ENCODE measurements at places on chromosomes 2 and 18. TPM values are rescaled to one million over a fixed set of nuclear protein-coding genes. Genes with fewer than 3 reads are reported as not detected.
A peak's percentile ranks its signal among the peaks of the same experiment; 100 is the strongest.

DNA sequence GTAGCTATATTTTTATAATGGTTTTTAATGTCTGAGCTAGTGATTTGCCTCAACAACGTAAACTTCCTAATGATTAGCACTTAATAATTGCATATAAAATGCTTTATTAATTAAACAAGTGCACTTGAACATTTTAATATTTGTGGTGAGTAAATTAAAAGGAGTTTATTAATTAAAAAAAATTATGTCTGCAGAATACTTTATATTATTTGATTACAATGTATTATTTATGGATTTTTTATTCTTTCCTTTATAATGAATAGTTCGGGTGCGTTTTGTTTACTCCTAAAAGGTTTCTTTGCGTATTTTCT, 2.3 kb downstream of the HOXD8 start:
- no peak for DNase-seq

- no peak for DNase-seq
Observed at GRCh38 chr2:120972286-120972685, 236.6 kb downstream of the GLI2 start.

DNA sequence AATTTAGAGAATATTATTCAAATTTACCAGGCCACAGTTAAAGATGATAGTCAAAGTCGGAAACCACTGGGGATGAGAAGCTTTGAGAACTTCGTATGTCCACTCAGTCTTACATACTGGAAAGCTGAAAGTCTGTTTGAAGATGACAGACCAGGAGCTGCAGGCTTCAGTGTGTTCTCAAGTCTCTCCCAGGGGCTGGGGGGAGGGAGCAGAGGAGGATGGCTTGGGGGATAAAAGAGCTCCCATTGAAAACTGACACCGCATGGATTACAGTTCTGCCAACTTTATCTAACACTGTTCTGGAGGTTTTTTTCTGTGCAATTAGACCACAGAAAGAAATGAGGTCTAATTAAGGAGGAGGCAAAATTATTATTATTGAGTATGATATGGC, 170.5 kb upstream of the ALKAL2 start:
- no peak for DNase-seq

GRCh38 chr2:223590964-223591363, 11.2 kb downstream of the SCG2 start:
- no peak for DNase-seq

DNA sequence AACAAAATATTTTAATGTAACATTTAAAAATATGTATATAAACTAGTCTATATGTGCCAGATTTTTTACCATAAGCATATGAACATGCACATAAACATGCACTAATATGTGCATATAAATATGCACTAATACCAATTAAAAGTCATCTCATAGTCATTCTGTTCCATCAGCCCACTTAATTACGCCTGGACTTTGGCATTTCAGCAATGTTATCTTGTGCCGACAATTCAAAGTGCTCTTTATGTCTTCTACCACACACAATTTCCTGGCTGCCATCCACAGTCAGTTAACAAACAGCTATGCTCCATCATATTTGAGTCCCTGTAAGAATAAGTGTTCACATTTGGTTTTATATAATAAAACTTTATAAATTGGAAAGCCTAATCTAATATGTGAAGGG, 92.6 kb upstream of the TSPYL6 start:
- peak; percentile 54 for DNase-seq

- peak; percentile 21 for DNase-seq
Observed at GRCh38 chr2:188974164-188974563, at the start of gene COL3A1. Gene COL3A1, plus strand, starts transcription at chr2:188974373. Its CDS starts 117 bp downstream, at chr2:188974490.

DNA sequence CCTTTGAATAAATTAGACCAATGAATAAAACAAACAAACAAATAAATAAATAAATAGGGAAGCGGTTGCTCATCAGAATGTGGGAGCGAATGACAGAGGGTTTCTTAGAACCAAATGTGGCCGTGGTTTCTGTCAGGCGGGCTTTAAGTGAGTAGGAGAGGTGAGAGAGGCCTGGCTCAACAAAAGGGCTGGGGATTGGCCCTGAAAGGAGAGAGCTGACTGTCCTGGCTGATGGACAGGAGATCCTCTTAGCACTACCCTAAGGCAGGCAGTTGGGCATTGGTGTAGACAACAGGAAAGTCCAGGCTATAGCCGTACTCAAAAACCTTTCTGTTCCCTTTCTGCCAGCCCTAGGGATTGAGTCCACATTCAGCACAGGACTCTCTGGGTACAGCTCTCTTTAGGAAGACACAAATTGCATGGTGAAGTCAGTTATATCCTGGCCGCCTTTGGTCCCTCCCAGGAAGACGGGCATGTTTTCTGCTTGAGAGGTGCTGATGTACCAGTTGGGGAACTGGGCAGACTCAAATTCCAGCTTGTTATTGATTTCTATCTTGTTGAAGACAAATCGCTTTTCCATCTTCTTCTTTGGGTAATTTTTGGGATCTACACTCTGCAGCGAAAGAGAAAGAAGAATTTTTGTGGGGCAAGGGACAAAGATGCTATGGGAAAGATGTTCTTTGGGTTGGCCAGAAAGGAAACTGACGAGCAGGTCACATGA, 6.5 kb downstream of the IL1B start:
- no peak for DNase-seq

DNA sequence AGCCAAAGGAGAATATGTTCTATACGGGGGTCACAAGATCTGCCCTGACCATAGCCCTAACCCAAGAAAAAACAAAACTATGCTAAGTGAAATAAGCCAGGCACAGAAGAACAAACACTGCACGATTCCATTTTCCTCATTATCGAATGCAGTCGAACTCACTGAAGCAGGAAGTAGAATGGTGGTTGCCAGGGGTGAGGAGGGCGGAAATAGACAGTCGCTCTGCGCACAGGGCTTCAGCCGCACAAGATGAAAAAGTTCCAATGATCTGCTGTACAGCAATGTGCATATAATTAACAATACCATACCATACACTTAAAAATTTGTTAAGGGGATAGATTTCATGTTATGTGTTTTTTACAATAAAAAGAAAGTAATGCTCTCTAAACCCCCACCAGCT, 257.7 kb downstream of the TXNL1 start:
- no peak for DNase-seq

GRCh38 chr18:73790587-73790986, 357.0 kb downstream of the FBXO15 start:
- DNase-seq: no peak

DNA sequence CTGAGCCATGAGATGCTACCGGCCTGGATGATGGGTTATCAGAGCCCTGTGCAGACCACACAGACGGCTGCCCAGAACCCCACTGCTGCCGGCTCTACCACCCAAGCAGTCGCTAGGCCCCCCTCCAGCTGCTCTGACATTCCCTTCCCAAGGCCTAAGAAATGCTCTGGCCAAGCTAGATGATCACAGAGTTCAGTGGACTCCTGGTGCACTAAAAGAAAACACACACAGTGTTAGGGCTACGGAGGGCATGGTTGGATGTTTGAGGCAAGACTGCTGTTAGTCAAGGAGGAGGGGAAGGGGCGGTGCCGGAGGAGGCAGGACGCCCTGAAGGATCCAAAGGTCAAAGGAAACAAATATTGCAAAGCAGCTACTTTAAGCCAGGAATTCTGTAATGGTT, 174.5 kb downstream of the MYCN start:
- DNase-seq: no peak

DNA sequence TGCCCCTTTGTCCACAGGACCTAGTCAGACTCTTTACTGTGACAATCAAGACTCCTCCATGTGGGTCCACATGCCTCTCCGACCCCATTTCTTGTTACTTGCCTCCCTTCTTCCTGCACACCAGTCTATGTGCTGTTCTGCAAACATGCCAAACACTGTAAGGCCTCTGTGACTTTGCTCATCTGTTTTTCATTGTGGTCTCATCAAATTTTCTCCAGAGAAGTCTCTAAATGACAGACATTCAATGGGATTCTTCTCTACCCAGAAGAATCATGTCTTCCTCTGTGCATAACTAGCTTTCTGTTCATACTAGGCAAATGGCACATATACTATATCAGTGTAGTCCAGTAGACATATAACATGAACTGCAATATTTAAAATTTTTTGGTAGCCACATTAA, 43.0 kb upstream of the KCNE4 start:
- DNase-seq: no peak

DNA sequence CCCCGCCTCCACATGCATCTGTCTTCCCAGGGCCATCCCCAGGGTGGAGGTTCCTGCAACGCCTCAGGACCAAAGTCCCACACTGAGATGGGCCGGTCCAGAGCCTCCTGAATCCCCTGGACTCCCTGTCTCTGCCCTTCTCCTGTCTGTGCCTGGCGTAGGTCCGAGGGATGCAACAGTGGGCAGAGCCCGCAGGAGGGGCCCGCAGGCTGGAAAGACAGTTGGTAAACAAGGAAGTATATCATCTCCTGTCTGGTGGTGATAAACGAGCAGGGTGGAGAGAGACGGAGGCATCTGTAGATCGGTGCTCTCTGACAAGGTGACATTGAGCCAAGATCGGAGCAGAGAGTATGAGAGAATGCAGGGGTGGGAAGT, 72.6 kb upstream of the RAB6C start:
- DNase-seq: no peak

DNA sequence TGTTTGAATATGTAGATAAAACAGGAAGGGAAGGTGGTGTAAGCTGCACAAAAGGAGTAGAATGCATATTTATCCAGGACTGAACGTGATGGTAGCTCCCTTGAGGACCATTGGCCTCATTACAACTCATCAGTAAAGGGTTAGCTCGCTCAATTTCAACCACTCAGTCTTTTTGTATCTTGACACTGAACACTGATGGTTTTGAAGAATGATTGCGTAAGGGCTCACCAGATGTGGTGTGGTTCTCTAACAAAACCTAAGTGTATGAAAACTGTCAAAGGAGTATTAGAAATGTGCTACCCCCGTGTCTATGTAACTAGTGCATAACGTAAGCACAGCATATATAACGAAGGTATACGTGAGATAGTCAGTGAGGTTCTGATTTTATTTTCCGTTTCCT, 272.4 kb upstream of the THSD7B start:
- DNase-seq: no peak

- no peak for DNase-seq
Observed at GRCh38 chr18:58364876-58365528, 263.9 kb downstream of the ALPK2 start.

DNA sequence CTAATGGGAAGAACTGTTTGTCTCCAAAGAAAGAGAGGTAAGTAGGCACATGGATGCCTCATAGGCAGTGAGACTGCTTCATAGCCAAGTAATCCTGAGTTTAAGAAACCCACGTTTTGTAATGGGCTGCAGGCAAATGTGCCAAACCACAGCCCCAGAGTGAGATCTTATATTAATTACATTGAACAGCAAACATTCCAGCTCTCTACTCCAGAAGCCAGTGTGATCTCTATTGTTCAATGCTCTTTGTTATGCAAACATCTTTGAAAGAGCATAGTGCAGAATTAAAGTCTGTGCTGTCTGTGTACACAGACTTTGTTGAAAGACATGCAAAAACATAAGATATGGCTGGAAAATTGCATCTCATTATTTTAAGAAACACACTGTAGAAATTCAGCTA, 720.8 kb upstream of the REG3G start:
- no peak for DNase-seq

GRCh38 chr2:70118798-70119454, 31.6 kb downstream of the PCBP1 start:
- DNase-seq: peak; percentile 64

DNA sequence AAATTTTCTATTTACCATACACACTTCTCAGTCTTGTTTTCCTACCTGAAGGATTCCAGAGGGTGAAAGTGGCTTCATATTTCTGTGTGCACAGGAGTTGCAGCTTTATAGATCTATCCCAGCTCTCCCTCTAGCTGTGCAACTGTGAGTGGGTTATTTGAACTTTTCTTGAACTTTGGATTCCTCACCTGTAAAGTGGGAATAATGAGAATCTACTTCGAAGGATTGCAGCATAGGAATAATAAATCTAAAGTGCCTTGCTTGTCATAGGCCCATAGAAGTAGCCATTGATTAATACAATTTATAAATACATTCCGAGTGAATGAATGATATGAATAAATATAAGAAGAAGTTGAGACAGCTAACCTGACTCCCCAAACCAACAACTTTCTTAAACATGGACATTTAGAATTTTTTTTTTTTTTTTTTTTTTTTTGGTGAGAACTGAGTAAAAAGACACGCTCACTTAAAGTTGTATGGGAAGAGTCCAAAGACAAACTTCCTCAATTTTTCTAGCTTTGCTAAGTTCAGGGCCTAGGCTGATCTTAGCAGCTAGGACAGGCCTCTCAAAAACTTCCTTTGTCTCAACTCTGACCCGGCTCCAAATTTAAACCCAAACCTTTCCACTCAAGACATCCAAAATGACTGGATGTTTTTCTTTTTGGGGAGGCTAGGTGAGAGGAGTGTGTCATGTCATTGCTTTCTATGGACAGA, 203.3 kb upstream of the FBXO11 start:
- no peak for DNase-seq

DNA sequence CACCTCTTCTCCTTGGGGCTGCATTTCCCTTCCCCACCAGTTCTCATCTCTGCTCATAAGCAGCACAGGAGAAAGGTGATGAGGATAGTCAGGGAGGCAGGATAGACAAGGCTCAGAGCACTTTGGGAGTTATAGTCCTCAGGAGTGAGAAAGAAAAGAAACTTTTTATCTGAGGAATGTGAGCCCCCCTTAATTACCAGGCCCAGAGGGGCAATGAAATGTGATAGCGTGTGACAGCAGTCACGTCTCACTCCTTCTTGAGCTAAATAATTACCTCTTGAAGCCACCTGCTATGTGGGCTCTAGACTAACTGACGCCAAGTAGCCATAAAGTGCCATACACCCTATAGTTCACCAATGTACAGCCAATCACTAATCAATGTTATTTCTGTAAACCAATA, 105.8 kb downstream of the SPP2 start:
- DNase-seq: no peak

The ZNF385B gene
- not detected for polyA plus RNA-seq

The MALL gene
- polyA plus RNA-seq: 31.5 TPM

The GPAT2 gene
- polyA plus RNA-seq: 11.1 TPM

The SP140 gene
- polyA plus RNA-seq: not detected

The SERPINB11 gene
- polyA plus RNA-seq: not detected

The ADAM23 gene
- 20.6 TPM for polyA plus RNA-seq

The ELOA2 gene
- not detected for polyA plus RNA-seq

The ONECUT2 gene
- polyA plus RNA-seq: 0.01 TPM

The MYL12A gene
- polyA plus RNA-seq: 597 TPM

The SIGLEC15 gene
- polyA plus RNA-seq: not detected

The RTP5 gene
- not detected for polyA plus RNA-seq

The LIMS4 gene
- 18.3 TPM for polyA plus RNA-seq

The TTC39C gene
- polyA plus RNA-seq: 0.61 TPM
